Bone marrow (tissue), 2 donors: ENCODE measurements at places on chromosomes 1 and 21.

DNA sequence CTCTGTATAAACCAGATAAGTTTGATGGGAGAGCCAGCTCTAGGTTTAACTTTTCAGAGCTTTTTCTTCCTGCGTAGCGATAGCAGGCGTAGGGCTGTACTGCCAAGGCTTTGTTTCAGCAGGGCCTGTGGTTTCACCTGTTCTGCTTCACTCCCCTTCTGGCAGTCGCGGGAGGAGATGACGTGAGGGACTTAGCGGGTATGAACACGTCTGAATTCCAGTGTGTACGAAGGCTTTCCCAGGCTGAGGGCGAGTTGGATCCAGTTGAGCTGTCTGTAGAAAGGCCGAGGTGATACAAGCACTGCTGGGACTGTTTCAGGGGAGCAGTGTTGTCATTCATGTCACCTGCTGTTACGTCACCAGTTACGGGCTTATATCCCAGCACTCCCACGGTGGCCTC is 21.2 kb downstream of the PEX14 start:
- DNase-seq = no peak

DNA sequence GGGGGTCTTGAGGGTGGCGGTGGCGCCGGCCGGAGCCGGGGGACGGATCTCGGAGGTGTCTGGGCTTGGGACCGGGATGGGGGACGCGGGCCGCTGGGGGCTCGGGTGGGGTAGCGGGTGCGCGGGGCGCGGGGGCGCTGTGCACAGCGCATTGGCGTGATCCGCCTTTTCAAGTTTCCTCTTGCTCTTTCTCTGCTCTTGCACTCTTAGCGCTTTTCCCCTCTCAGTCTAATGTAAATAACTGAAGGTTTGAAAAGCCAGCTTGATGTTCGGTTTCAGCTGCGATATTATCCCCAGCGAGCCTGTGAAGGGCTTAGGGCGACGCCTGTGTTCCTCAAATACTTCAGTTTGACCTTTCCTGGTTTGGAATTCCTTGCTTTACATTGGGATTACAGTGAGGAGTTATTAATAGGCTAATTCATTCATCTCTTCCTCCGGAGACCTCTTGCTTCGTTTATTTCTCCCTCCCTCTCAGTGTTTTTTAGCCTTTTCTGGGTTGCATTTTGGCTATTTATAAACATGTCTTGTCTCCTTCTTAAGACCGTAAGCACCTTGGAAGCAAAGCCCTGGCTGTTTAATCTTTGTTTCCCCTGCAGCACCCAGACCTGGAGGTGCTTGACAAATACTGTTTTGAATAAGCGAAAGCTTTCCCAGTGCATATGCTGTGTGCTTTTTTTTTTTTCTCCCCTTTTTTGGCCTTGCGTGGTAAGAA is 693 bp downstream of the RAB4A start:
- DNase-seq = no peak

DNA sequence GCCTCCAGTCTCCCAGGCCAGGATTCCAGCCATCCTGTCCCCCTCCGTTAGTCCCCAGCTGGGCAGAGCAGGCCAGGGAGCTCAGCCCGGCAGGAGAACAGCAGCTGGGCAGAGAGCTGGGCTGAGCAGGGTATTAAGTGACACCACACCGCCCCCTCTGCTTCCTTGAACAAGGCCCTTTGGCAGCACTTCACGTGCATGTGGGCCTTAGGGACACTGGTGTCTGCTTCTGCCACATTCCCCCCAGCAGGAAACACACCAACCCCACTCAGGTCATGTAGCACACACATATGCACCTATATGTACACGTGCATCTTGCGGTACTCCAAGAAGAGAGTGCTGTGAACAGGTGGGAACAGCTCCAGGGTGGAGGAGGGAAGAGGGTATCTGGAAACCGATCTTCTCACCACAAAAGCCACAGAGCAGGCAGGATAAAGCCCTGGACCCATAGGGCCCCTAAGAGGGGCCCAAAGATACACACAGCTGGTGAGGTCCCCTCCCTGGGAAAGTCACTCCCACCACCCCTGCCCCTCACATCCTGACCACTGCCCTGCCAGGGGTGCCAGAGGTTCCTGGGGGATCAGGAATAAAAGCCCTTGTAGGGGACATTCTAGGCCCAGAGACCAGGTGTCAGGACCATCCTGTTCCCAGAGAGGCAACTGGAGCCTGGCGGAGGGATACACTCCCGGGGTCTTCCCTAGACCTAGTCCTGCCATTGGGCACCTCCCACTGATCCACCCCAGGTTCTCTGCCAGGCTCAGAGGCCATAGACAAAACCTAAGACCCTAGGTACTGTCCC is 4.5 kb downstream of the EPHA2 start:
- DNase-seq = no peak

DNA sequence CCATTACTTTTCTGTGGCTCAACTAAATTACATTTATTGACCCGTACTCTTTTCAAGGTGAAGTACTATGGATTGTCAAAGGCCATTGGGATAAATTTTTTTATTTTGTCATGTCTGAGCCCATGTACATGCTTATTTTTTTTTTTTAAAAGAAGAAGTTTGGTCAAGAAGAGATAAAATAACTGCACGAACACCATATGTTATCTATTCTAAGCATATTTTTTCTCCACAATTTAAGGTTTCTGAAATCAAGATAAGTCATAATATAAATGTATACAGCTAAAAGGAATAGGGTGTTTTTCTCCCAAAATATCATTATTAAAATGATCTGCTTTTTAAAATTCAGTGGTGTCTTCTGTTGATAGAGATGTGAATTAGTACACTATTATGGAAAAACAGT is 35.0 kb upstream of the SH2D1B start:
- no peak for DNase-seq

DNA sequence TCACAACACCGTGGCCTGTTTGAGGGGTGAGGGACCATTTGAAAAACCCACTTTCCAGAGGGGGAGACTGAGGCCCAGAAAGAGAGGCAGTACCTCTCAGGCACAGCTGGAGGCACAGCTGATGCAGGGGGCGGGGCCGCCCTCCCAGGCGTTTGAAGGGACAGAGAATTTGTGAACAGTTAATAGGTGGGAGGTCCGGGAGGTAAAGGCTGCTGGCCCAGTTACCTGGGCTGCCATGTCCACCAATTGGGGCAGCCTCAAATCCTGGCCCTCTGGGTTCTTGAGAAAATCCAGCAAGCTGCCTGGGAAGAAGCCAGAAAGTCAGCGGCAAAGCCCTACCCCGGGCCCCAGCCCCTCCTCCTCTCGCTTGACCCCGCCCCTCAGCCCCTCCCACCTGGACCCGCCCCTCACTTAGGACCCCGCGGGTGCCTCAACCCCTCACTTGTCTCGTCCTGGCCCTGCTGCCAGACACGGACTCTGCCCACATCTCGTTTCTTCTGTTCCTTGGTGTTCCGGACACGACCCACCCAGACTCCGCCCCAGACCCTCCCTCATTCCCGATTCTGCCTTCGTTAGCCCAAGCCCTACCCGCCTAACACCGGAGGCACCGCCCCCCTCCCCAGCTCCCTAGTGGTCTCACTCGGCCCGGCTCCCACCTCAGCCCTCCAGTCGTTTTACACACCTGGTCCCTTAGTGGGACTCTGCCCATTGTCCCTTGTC is 10.8 kb upstream of the AHDC1 start:
- no peak for DNase-seq
